Urothelium cell line (cell line): ENCODE measurements at places on chromosomes 4 and X.

- no peak for DNase-seq
These were observed 135.9 kb downstream of the GATB start for GRCh38 chr4:151624626-151625565.

GRCh38 chr4:19776929-19777328 is 474.8 kb upstream of the SLIT2 start:
- DNase-seq, result no peak

DNA sequence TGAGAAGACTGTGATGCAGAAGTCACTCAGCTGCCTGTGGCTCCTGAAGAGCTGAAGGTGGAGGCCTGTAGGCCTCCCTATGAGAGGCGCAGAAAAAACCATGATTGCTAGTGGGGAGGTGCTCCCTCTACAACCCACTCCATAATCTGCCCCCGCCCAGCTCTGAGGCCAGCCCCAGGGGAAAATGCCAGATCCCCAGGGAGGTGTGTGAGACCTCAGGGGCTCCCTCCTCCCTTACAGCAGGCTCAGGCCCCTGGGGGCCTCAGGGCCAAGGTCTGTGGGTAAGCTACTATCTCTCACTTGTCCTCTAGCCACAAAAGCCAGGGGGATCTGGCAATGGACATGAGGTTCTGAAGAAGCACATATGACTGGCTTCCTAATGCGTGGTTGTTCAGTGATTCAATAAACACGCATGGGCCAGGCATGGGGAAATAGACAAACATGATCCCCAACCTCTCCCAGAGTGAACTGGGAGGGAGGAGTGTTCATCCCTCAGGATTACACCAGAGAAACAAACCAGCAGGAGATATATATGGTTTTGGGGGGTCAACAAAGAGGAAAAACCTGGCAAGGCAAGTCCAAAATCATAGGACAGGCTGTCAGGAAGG is 51.0 kb upstream of the MTM1 start:
- no peak for DNase-seq

DNA sequence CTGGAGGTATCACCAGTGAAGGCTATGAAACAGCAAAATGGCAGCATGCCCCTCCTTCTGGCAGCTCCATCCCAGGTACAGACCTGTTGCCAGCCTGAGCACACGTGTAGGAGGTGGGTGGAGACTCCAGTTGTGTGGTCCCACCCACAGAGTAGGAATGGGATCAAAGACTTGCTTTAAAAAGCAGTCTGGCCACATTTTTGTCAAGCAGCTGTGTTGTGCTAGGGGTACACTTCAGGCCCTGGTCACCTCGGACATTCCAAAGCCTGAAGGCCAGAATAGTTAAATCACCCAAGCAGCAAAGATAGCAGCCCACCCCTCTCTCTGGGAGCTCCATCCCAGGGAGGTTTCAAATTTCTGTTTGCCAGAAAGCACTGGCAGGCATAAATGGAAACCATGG is 20.3 kb upstream of the AMBN start:
- DNase-seq, result no peak

DNA sequence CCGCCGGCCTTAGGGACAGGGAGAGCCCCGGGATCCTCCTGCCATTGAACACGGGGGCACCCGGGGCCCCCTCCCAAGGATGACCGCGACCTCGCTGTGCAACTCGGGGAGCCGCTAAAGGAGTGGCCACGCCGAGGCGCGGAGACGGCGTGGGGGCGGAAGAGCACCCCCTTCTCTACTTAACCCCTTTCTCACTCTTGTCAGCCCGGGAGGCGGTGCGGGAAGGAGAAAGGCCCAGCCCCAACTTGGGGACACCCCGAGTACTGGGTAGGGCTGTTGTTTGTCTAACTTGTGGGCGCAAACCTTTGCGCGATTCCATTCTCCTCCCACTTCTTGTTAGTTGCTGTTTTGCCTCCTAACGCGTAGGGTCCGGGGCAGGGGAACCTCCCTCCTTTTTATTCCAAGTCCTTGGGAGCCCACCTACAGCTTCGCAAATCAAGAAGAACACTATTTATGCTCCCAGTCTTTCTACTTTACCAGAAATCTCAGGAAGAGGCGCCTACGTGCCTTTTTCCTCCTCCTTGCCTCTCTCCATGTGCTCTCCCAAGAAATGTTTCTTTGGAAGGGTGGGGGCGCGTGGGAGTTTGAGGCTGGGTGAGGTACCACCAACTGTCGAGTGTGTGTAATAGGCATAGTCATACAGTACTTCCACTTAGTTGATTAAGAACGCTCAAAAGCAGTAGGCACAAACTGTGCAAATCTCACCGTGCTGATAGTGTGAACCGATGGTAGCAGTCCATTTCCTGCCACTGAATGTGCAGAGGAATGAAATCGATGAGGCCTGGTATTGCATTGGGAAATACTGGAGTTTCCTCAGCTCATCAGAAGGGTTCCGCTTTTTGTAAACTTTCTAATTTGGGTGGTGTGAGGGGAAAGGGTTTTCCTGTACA is 813 bp downstream of the DIAPH2 start:
- peak; percentile 37 for DNase-seq

DNA sequence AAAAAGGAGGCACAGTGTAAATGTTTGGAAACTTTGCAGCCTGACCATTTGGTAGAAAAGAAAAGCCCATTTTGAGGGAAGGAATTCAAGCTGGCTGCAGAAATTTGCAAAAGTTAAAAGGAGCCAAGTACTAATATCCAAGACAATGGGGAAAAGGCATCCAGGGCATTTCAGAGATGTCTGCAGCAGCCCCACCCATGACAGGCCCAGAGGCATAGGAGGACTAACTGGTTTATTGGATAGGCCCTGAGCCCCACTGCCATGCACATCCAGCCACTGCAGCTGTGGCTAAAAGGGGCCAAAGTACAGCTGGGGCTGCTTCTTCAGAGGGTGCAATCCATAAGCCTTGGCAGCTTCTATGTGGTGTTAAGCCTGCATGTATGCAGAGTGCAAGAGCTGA is 104.9 kb downstream of the HS3ST1 start:
- no peak for DNase-seq

GRCh38 chr4:86848732-86849619 is at the start of gene SLC10A6:
SLC10A6 (minus strand) TSS chr4:86849384; CDS start chr4:86849115, 269 bp downstream.
- DNase-seq, result no peak

GRCh38 chr4:51918251-51918650 is 75.3 kb downstream of the DCUN1D4 start:
- DNase-seq, result no peak

DNA sequence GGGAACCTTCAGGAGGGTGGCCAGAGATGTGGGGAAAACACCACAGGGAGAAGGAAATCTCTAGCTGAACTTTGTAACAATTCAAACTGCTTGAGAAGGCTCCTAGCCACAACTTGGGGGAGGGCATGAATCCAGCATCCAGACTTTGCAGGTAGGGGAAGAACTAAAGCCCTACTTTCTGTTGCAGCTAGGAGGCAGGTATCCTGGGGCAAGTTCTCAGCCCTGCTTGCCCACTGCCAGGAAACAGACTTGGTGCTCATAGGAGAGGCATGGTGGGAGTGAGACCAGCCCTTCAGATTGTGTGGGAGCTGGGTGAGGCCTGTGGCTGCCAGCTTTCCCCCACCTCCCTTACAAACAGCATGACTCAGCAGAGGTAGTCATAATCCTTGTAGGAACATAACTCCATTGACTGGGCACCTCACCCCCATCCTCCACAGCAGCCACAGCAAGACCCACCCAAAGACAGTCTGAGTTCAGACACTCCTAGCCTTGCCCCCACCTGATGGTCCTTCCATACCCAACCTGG is 209.5 kb upstream of the CPEB2 start:
- no peak for DNase-seq

DNA sequence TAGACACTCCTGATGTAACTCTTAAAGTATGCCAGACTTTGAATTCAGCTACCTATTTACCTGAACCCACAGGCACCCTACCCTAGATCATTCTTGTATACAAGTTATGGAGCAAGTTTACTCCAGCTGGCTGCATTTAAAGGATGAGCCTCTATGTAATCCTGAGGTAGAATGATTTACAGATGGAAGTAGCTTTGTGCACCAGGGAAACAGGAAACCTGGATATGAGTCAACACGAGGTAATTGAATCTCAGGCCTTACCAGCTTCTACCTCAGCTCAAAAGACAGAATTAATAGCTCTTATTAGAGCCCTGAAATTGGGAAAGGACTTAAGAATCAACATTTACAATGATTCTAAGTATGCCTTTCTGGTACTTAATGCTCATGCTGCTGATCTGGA is 119.8 kb downstream of the AGTR2 start:
- DNase-seq, result no peak

GRCh38 chrX:41703574-41704029 is 14.8 kb downstream of the GPR34 start:
- DNase-seq, result no peak

DNA sequence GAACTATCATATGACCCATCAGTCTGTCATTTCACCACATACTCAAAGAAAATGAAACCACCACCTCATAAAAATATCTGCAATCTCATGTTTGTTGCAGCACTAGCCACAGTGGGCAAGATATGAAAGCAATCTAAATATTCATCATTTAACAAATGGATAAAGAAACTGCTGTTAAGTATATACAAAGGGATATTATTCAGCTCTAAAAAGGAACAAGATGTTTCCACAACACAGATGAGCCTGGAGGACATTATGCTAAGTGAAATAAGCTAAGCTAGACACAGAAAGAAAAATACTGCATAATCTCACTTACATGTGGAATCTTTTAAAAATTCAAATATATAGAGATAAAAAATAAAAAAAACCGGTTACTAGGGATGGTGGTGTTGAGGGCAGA is 108.2 kb upstream of the BRWD3 start:
- DNase-seq, result no peak

- no peak for DNase-seq
These were observed 31.8 kb upstream of the MAGEA4 start for GRCh38 chrX:151880895-151881294.

- no peak for DNase-seq
These were observed 10.7 kb downstream of the RBPJ start for GRCh38 chr4:26331380-26331950.

- DNase-seq, result no peak
These were observed 160.1 kb downstream of the TET2 start for GRCh38 chr4:105306820-105307219.

- no peak for DNase-seq
These were observed 34.2 kb downstream of the TSC22D3 start for GRCh38 chrX:107741404-107741790.

GRCh38 chr4:80788798-80789197 is 241.7 kb upstream of the BMP3 start:
- no peak for DNase-seq

DNA sequence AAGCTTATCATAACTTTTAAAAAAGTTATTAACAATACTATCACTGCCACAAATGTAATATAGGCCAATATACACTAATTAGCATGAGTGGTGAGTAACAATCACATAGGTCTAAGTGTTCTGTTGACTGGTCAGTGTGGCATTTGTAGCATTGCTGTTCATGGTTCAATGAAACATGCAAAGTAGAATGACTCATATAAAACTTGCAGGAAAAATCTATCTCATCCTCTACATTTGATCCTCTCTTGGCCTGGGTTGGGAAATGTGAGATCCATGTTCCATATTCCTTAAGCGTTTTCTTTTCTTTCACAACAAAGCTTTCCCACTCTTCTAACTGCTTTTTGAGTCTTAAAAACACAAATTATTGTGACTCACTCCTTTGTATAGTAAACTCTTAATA is 1418.7 kb downstream of the FSTL5 start:
- no peak for DNase-seq

DNA sequence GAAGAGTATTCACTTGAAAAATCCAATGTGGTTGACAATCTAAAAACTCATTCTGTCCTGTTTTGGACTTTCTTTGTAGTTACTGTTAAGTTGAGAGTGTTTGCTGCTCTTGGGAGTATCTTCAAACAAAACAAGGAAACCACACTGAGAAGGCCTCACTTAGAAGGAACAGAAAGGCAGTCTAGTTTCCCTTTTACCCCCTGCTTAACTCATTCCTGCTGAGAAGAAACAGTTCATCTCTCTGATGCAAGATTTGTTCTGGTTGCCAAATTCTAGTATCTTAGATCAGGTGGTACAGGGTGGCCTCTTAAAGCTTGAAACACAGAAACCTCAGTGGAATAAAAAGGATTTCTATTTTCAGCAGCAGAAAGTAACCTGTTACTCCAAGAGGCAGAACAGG is 41.4 kb downstream of the GUCY2F start:
- DNase-seq, result no peak

GRCh38 chrX:153410373-153410772 is 899 bp upstream of the ZFP92 start:
- DNase-seq, result no peak

- DNase-seq, result no peak
These were observed 61.5 kb downstream of the TMEM131L start for GRCh38 chr4:153527690-153528089.

- DNase-seq, result no peak
These were observed 812.2 kb downstream of the C4orf33 start for GRCh38 chr4:129908117-129908516.
